ENCODE measurements at places on chromosomes 3 and 15.

GRCh38 chr15:62736756-62737155 lies 305.8 kb upstream of the TPM1 start:
- no peak for DNase-seq

GRCh38 chr3:34285827-34286188 lies 487.4 kb downstream of the PDCD6IP start:
- no peak for DNase-seq

DNA sequence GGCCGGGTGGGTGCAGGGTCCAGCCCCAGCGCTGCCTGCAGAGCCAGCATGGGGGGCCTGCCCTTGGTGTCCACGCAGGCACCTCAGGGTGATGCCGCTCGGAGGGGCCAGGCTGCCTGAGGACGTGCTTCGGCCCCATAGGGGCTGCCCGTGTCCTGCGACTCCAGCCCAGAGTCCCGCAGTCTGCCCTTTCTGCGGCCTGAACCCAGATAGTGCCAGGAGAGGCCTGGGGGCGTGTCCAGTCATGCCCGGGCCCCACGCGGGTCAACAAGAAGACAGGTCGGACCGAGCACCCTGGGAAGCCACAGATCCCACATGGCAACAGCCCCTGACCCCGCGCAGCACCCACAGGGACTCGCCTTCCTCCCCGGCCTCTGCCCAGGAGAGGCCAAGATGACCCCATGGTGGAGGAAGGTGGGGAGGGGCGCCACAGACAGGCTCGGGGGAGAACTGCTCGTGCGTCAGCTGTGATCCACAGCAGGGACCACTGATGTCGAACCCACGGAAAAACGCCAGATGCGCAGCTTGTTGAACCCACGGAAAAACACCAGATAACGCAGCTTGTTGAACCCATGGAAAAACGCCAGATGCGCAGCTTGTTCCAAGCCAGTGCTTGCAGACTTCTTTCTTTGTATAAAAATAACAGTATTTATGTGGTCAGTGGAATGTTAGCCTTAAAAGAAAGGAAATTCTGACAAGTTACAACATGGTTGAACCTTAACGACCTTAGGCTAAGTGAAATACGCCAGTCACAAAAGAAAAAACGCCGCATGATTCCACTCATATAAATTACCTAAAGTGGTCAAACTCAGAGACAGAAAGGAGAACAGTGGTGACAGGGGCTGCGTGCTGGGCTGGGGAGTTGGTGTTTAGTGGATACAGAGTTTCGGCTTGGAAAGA lies 28.5 kb downstream of the CYFIP1 start:
- DNase-seq, result no peak

GRCh38 chr15:65302061-65302460 lies 2.4 kb upstream of the RNU5B-1 start:
- DNase-seq, result no peak

DNA sequence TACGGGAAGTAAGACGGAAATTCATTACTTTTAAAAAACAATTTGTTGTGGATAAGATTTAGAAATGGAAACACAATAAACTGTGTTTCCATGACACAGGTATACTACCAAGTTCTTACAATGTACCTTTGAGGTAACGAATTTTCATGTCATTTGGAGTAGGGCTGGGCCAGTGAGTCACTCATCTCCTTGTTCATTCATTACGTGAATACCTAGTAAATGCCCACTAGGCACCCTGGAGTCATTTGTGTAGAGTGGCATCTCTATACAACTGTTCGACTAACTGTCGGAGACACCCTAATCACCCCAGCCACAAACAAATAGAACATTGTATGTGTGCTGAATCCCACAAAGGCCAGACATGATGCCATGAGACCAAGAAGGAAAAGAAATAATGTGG lies 94.8 kb downstream of the IGF1R start:
- no peak for DNase-seq

DNA sequence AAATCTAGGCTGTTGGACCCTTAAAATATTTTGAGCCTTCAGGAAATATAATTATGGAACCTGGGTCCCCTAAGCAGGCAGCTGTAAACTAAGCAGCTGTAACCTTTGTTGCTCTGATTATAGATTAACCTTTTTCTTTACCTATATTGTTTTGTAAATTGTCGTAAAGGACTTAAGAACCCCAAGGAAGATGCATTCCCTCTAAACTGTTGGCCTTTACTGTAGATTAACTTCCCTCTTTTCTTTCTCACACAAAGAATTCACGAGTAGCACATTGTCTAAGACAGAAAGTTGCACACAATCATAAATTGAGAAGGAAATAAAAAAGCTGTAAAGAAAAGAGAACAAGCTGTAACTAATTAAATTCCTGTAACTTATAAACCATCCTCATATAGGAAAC lies 877.3 kb downstream of the ROBO2 start:
- DNase-seq, result no peak

DNA sequence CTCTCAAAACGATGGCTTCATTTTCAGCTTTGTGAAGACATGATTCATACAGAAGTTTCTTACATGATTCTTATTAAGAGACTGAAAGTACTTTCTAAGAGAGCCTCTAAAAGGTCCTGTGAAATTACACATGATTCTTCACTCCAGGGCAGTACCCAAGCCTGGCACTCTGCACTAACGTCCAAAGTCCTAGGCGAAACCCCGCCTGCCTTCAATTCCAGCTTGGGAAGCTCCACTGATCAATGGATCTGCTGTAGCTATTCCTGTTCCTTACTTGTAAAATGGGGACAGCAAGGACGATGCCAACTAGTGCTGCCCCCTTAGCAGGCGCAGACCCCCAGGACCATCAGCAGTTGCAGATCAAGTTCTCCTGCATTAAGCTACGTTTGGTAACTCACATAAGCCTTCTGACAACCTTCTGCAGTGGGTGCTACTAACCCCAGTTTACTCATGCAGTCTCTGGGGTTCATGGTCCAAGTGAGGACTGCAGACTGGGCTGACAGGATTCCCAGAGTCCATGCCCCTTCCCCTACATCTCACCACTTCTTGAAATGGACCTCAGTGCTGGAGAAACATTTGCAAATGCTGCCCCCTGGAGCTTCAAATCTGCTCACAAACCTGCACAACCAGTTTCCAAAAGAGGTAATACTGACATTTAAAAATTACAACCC lies 10.6 kb downstream of the CHCHD4 start:
- DNase-seq, result no peak

- no peak for DNase-seq
Measured at GRCh38 chr3:151890721-151891141, 17.3 kb downstream of the SUCNR1 start.

- DNase-seq, result no peak
Measured at GRCh38 chr15:101123222-101123910, 128.5 kb downstream of the CHSY1 start.

GRCh38 chr15:69696946-69697345 lies 244.3 kb downstream of the RPLP1 start:
- no peak for DNase-seq

DNA sequence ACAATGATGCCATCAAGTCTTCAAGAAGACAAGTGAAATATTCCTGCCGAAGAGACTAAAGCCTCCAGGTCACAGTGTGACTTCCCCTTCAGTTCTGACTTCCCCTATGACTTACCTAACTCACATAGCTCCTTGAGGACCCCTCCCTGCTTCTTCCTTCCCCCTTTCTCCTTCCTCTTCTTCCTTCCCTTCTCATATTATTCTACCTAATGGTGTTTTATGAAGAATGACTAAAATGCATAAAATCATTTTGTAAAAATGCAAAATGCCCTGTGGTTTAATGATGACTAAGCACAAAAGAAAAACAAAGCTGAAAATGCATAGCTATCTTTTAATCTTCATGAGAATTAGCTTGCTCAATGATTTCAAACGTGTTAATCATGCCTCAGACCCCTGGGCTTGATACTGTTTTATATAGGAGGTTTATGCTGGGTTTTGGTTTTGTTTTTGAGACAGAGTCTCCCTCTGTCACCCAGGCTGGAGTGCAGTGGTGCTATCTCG lies 26.1 kb upstream of the TM4SF4 start:
- DNase-seq, result no peak

DNA sequence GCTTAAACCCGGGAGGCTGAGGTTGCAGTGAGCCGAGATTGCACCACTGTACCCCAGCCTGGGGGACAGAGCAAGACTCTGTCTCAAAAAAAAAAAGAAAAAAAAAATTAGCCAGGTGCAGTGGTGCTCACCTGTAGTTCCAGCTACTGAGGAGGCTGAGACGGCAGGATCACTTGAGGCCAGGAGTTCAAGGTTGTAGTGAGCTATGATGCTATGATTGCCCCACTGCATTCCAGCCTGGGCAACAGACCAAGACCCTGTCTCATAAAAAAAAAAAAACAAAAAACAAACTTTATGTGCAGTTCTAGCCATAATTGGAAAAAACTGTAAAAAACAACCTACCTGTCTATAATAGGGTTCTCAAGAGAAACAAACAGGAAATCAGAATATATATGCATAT lies 39.9 kb upstream of the IGF2BP2 start:
- no peak for DNase-seq

DNA sequence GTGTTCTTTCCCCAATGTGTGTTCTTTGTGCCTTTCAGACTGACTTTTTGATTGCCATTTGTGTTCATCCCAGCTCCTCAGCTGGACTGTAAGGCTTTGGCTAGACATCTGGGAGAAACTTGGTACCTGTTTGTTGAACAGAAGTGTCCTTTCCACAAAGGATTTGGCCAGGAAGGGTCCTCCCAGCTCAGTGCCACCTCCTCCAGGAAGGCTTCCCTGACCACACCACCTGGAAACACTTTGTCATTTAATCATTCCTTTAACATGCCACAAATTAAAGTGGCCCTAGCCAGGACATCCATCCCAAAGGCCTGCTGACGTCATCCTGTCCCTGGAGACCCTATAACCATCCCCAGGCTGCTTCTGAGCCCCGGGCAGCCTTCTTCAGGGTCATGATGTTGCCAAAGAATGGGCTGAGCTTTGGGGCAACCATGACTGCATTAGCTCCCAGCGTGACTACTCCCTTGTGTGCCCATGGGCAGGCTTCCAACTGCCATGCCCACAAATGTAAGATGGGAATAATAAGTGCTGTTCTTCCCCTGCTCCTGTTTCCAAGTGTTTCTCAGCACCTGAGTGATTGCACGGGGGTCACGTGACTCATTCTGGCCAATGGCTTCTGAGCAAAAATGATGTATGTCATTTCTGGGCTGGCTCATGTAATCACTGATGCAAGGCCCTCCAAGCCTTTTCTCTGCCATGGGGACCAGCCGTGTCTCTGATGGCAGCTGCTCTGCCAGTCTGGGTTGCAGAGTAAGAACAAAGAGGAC lies 112.5 kb upstream of the SMAD3 start:
- DNase-seq, result no peak

GRCh38 chr3:141921316-141921715 lies 44.9 kb downstream of the ATP1B3 start:
- no peak for DNase-seq

GRCh38 chr15:98505611-98506031 lies 142.7 kb upstream of the IGF1R start:
- DNase-seq, result no peak

GRCh38 chr3:134249935-134250716 lies 533 bp downstream of the RYK start:
- peak; percentile 49 for DNase-seq
